B cell (primary cell): ENCODE measurements at places on chromosomes 6 and 20.

GRCh38 chr6:34981951-34982350 lies 92.9 kb downstream of the ANKS1A start:
- no peak for DNase-seq

GRCh38 chr6:160197662-160198061 lies 61.0 kb downstream of the SLC22A2 start:
- DNase-seq = no peak

GRCh38 chr6:168666170-168666569 lies 225.2 kb downstream of the SMOC2 start:
- DNase-seq = no peak

DNA sequence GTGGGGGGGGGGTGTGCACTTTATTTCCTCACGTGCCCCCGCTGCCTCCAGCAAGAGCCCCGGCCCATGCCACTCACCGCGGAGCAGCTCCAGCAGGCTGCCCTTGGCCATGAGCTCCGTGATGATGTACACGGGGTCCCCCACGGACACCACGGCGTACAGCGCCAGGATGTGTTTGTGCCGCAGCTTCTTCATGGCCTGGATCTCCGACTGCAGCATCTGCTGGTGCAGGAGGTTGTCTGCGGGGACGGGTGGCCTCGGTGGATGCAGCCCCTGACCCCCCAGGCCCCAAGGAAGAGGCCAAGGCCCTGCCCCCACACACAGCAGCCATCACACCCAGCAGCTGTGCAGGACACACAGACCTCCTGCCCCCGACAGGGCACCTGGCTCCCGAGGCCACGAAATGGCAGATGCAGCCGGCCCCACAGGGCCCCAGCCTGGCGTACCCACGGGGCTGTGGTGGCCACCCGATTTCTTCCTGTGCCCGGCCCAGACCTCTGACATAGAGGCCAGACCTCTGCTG lies 4.7 kb downstream of the PTK6 start:
- peak; percentile 9 for DNase-seq

GRCh38 chr6:3045369-3045768 lies 22.9 kb upstream of the RIPK1 start:
- DNase-seq = no peak

- DNase-seq = no peak
Measured at GRCh38 chr6:111499269-111499793, 16.3 kb upstream of the REV3L start.

DNA sequence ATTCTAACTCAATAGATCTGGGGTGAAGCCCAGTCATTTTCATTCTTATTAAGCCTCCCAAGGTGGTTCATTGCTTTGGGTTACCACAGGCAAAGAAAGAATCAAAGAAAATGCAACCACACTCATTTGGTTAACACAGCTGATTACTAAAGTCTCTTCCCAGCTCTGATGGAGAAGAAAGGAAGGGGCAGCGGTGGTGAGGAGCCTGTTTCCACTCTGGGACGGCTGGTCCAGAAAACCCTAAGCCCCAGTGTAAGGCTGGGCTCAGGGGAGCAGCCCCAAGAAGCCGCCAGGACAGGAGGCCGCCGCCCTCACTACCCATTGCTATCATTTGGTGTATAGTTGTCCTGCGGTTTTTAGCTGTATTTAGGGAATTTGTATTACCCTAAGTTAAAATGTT lies 226.9 kb downstream of the CD83 start:
- DNase-seq = no peak

- DNase-seq = no peak
Measured at GRCh38 chr6:42419490-42420280, 32.0 kb downstream of the TRERF1 start.

GRCh38 chr6:136822046-136822375 lies 381 bp upstream of the PEX7 start:
- no peak for DNase-seq

DNA sequence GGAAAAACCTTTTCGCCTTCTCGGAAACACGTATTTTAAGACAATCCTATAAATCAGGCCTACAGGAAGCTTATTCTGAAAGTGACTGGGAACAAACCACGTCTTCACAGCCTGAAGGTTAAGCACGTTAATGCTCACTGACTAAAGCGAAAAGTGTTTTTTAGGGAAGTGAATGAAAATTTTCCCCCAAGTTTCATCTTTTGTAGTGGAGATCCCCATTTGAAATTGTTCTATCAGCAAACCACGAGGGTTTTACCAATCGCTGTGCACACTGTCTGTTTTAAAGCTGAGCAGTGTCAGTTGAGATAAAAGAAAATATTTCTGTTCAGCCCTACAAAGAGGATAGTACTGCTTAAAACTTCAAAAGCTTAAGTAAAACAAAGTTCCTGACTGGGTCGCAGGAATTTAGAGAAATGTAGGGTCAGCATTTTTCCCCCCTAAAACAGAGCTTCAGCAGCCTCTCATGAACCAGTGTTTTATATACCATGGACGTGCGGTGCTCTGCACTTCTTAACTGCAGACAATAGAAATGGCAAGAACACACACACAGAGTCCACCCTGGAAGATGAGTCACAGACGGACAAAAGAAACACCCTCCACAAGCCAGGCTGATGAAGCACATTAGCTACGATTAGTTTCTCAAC lies 34.9 kb downstream of the SLC22A23 start:
- no peak for DNase-seq

GRCh38 chr6:118813775-118814174 lies 80.2 kb upstream of the ASF1A start:
- no peak for DNase-seq
